ENCODE measurements at places on chromosomes 12 and 14. TPM values are rescaled to one million over a fixed set of nuclear protein-coding genes. Genes with fewer than 3 reads are reported as not detected.

DNA sequence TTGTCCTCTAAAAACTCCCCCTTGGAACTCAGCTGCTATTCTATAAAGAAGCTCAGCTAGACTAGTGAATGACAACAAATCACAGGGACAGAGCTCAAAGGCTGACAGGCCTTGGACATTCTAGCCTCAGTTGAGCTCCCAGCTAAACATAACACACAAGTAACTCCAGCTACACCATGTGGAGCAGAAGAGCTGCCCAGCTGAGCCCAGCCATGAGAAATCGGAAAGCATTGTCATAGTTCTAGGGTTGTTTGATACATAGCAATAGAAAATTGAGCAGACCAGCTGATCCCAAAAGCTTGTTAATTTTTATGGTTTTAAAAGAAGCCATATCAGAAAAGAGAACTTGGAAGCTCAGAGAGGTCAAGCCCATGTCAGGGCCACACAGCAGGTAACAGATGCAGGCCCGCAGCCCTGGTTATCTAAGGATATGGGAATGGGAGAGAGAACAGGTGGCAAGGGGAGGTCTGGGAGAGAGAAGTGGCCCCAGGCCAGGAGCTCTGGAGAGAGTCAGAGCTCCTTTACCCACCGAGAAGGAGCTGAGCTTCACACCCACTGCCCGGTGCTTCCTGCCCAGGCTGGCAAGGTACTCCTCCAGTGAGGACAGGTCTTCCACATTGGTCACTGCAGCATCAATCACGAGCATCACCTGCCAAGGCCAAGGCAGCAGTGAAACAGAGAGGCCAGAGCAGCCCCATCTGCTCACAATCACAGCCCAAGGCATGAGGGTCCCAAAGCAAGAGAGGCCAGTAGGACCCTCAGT is 2.9 kb downstream of the NGB start:
- no peak overlapping the region for H3K4me3 ChIP-seq
- H3K4me1 ChIP-seq = no peaks in the 10 kb centered on the region
- H3K27me3 ChIP-seq = peaks cover 53% of the 10 kb centered on the region
- DNase-seq = no peak

DNA sequence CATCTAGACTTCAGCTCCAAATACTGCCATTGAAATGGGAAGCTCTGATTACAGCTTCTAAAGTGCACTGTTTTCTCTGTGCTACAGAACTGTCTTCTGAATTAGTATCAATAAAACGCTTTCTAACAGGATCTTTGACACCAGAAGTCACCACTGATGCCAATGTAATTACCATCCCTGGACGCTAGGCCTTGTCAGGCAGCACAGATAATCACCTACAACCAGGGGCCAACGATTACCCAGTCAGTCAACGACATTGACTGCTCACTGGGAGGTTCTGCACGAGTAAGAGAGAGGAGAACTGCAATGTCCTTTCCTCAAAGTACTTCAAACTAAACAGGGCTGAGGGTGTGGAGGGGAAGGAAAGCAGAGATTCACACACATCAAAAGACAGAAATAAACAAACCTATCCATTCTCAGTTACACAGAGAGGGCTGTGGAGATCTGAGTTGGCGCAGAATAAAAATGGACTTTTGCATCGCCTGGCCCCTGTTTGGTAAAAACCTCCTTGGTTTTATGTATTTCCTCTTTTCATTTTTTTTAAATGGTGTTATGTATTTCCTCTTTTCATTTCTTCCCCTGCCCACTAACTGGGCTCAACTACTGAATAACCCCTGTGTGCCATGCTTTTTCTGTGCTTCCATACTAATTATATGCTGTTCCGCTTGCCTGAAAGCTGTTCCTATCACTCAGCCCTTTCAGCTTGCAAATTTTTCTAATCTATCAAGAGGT is 492.2 kb downstream of the APAF1 start:
- no peaks in the 10 kb centered on the region for H3K4me1 ChIP-seq
- no peaks in the 10 kb centered on the region for H3K36me3 ChIP-seq
- H3K27ac ChIP-seq = no peak overlapping the region
- H3K4me3 ChIP-seq = no peak overlapping the region
- no peaks in the 10 kb centered on the region for H3K27me3 ChIP-seq

GRCh38 chr14:92341791-92342190 is 18.8 kb downstream of the SLC24A4 start:
- H3K36me3 ChIP-seq = peaks cover 2% of the 10 kb centered on the region
- DNase-seq = no peak
- H3K4me1 ChIP-seq = peaks cover 22% of the 10 kb centered on the region
- H3K27me3 ChIP-seq = peaks cover 43% of the 10 kb centered on the region
- no peak overlapping the region for H3K27ac ChIP-seq
- no peak overlapping the region for H3K4me3 ChIP-seq

Gene KLHL33
- total RNA-seq = 0.44 TPM

DNA sequence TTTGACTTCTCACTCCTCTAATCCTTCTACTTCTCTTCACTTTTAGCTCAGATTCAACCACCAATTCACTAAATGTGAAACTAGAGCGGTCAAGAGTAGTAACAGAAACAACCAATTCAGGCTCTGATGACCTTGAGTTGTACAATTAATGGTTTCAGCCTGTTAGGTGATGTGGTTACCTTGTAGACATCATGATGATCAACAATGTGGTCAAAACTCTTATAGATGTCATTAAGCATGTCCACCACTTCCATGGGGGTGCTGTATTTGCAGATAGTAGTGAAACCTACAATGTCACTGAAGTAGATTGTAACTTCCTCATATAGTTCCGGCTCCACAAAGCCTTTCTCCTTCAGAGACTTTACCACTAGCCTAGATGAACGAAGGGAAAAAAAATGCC is 54.1 kb upstream of the PLBD1 start:
- H3K4me3 ChIP-seq = no peak overlapping the region
- H3K27me3 ChIP-seq = peaks cover 5% of the 10 kb centered on the region
- DNase-seq = no peak
- H3K27ac ChIP-seq = no peak overlapping the region
- H3K4me1 ChIP-seq = no peaks in the 10 kb centered on the region

DNA sequence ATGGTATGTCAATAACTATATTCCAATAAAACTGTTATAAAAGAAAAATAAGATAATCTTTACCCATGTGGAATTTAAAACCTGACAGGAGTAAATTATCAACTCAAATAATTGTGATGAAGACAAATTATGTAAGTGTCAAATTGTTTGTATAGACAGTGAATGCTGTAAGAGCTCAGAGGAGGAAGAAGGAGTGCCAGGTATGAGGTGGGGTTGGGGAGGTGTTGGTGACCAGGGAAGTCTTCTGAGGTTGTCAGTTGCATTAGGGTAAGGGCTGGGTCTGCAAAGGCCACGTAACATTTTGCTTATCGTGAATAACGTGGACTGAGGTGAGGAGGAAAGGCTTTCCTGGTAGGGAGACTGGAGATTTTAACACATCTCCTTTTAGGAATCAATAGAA is 2.5 kb upstream of the MAX start:
- DNase-seq = no peak
- peaks cover 29% of the 10 kb centered on the region for H3K4me1 ChIP-seq
- no peak overlapping the region for H3K27ac ChIP-seq
- H3K4me3 ChIP-seq = no peak overlapping the region

DNA sequence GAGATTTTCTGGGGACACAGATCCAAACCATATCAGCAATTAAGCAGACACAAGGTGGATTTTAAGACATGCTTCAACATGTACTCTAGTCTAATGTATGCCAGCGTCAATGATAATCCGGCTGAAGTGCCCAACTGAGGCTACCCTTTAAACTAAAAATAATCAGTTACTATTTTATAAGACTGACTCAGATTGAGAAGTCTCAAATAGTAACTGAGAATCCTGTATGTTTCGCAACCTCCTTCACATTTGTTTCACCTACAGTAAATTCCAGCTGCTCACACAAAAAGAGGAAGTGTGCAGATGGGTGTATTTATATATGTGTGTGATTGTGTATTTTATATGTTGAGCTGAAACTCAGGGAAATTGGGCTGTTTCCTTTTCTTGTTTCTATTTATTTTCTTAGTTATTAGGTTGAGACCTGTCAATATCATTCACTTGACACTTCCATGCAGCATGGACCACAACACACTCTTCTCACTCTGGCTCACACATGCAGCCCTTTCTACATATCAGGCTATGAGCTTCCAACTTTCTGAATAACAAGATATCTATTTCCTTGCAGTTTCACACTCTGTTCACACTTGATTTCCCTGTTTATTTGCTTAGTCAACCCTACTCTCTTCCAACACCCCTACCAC is 1224.9 kb upstream of the TMEM132C start:
- no peak for DNase-seq
- no peak overlapping the region for H3K4me3 ChIP-seq
- no peak overlapping the region for H3K27ac ChIP-seq
- H3K27me3 ChIP-seq = no peaks in the 10 kb centered on the region
- no peaks in the 10 kb centered on the region for H3K4me1 ChIP-seq

Data from activated CD8-positive, alpha-beta memory T cell treated with anti-CD3 and anti-CD28 coated beads, Interleukin-2, amount 10 ng/mL, durations not matched to agents 7 days and 5 days (primary cell).